Stimulated activated naive CD8-positive, alpha-beta T cell treated with anti-CD3 and anti-CD28 coated beads, Interleukin-15, amount 100 ng/mL, for 72 hours (primary cell): ENCODE measurements at places on chromosomes 7 and 10.

GRCh38 chr10:103114876-103115275 lies 78.2 kb downstream of the NT5C2 start:
- no peak for DNase-seq

GRCh38 chr7:114539575-114539974 lies 125.0 kb downstream of the FOXP2 start:
- DNase-seq, result no peak

GRCh38 chr10:111127081-111127848 lies 50.4 kb downstream of the ADRA2A start:
- DNase-seq, result no peak

DNA sequence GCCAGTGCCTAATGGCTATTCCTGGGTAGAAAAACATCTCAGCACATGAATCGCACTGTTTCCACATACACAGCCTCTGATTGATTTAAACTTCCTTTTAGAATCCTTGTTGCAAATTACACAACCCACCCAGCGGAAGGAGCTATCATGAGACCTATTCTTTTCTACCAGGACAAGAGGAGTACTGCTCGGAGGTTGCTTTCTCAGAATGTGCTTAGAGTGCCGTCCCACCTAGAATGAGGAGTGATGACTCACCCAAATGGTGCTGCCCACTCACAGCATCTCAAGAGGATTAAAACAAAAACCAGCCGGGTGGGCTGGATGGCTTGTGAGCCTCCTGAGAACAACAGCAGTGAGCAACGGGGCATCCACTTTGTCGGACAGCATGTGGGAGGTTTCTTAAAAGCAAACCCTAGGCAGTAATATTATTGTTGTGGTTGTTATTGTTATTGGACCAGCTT lies 128.9 kb downstream of the DGKI start:
- DNase-seq, result no peak

- no peak for DNase-seq
Observed at GRCh38 chr7:108055611-108056021, 52.7 kb upstream of the LAMB1 start.

DNA sequence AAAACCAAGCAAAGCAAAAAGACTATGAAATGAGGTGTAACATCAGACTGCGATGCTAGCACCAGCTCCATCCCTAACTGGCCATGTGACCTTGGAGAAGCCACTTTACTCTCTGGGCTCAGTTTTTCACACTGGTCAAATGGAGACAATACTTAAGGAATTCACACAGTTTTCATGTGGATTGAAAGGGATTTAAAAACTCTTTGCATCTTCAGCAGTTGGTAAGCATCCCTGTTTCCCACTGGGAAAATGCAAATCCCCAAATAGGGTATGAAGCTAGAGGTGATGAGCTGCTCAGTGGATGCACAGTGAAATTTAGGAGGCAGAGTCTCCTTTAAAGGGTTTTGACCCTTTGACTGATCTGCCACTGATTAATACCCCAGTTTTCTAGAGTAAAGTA lies 240.7 kb downstream of the SORCS3 start:
- no peak for DNase-seq

DNA sequence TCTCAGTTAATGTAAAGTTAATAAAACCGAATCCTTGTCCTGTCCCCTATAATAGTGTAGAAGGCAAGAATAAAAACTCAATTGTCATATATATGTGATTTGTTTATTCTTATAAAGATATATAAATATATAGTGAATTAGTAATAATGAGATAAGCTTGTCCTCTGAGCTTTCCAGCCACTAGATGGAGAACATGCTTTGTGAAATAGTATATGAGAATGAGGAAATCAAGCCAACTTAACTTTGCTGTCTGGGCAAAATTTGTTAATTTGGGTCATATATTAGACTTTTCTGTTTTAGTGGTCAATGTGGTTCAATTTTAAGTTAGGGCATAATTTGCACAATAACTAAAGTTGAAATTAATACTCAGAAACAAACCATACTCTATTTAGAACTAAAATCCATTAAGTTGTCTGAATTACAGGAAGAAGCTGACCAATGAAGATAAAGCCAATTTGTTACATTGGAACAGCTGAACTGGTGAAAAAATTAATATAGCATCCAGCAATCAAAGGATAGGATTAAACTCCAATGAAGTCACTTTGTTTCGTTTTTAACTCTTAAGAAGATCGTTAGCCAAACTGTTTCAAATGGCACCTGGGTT lies 595.0 kb downstream of the ARL4A start:
- DNase-seq, result no peak

- DNase-seq, result no peak
Observed at GRCh38 chr7:15094989-15095388, 192.4 kb upstream of the DGKB start.

GRCh38 chr7:142091961-142092360 lies 19.6 kb upstream of the MGAM2 start:
- no peak for DNase-seq

GRCh38 chr7:50822706-50823105 lies 40.0 kb upstream of the GRB10 start:
- no peak for DNase-seq

GRCh38 chr7:148733496-148733895 lies 34.8 kb downstream of the CUL1 start:
- DNase-seq, result no peak

GRCh38 chr10:5557799-5558771 lies 33.3 kb downstream of the CALML3 start:
- no peak for DNase-seq

DNA sequence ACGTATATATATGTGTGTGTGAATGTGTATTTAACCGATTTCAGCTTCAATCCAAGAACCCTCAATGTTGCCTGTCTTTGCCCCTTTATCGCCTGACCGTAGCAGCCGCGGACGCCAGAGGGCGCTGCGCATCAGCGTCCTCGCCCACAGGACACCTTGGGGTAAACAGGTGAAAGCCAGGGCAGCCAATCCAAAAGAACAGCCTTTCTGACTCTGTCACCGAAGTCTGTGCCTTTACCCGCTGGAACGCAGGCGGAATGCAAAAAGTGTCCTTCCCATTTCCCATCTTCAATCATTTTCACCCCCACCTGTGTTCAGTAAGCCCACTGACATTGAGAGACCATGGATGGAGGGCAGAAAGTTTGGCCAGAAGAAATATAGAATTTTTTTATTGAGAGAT lies 3.6 kb downstream of the NXPH1 start:
- DNase-seq, result peak; percentile 64

GRCh38 chr7:28411876-28412662 lies at the start of gene CREB5:
Gene CREB5 (plus strand): TSS chr7:28412518. CDS start chr7:28412915, 397 bp downstream.
- DNase-seq, result no peak

GRCh38 chr10:77638321-77639101 lies 903 bp upstream of the KCNMA1 start:
- no peak for DNase-seq

- no peak for DNase-seq
Observed at GRCh38 chr10:119595134-119595675, 1.6 kb downstream of the TIAL1 start.

- no peak for DNase-seq
Observed at GRCh38 chr7:118061386-118061785, 122.6 kb upstream of the LSM8 start.

DNA sequence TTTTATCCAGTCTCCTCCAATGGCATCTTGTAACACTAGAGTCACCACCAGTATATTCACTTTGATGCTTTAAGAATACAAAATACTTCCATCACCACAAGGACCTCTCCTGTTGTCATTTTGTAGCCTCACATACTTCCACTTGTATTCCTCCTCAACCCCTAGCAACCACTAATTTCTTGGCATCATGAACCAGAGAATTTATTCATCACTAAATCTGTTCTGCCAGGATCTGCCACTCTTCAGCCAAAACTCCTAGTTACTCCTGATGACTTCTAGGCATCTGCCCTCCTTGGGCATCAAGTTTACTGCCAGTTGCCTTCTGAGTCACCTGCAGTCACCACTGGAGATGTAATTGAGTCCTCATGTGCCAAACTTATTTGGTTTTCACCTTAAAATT lies 906.8 kb downstream of the CNTNAP2 start:
- no peak for DNase-seq

GRCh38 chr10:80528185-80528700 lies 9.5 kb upstream of the SH2D4B start:
- DNase-seq, result no peak

GRCh38 chr7:26198133-26198780 lies 2.3 kb downstream of the HNRNPA2B1 start:
- DNase-seq, result no peak

DNA sequence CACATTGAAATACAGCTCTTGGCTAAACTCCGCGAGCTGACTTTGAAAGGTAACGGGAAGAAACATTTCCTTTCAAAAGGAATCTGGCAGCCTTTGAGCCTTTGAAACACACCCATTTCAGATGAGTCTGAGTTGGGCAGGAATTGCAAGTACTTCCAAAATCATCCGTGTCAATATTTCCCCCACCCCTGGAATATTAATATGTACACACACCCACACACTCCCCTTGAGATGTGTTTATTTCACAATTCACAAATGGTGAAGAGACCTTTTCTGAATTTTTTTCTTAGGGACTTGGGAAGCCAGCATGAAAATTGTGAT lies 438.7 kb upstream of the NRP1 start:
- DNase-seq, result no peak

GRCh38 chr10:97159646-97160305 lies 26.0 kb downstream of the SLIT1 start:
- DNase-seq, result no peak

GRCh38 chr10:14839305-14839695 lies 1.2 kb downstream of the HSPA14 start:
- no peak for DNase-seq

DNA sequence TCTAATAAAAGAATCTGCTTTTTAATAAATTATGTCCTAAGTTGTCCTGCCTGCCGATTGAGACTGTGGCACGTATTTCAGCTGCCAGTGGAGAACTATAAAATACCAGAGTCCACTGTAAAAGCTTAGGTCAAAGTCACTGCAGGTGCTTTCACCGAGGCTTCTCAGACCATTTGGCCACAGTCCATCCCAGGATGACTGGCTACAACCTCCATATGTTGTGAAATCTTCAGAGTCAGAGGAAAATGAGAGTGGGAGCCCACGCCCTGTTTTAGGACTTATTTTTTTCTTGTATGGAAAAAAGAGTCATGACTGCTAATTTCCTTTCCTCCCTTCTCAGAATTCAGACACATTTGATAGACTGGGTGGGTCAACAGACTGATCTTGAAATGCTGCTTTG lies 182.9 kb downstream of the ANK3 start:
- no peak for DNase-seq

DNA sequence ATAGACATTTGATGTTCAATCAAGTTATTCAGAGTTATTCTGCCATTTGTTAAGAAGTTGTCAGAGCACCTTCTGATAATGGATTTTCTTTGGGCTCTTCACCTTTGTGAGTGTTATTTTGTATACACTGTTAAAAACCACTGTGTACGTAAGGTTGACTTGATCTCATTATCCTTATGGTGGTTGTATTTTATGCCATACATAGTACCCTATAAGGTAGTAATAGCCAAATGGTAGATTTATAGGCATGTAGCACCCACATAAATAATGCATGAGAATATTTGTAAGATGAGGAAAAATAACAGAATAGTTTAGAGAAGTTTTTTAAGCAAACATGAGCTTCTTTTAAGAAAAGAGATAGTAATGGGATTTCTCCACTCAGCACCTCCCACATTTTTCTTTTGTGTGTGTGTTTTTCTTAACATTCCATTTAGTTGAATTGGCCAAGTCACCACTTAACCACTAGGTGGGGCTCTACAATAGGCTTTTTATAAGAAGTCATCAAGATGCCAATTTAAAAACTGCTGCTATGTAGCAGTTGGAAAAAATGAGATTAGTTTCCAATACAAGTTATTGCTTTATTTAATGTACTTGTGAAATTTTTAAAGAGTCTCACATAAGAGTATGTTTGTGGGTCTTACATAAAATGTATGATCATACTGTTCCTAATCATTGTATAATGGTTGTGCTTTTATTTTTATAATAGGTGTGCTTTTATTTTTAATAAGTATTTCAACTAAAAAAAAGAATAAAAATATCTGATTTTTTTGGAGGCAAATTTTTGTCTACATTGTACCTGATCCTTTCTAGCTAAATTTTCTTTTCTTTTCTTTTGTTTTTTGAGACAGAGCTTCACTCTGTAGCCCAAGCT lies 41.1 kb upstream of the STMP1 start:
- no peak for DNase-seq

GRCh38 chr7:6725003-6725402 lies 18.3 kb upstream of the ZNF12 start:
- DNase-seq, result peak; percentile 13

DNA sequence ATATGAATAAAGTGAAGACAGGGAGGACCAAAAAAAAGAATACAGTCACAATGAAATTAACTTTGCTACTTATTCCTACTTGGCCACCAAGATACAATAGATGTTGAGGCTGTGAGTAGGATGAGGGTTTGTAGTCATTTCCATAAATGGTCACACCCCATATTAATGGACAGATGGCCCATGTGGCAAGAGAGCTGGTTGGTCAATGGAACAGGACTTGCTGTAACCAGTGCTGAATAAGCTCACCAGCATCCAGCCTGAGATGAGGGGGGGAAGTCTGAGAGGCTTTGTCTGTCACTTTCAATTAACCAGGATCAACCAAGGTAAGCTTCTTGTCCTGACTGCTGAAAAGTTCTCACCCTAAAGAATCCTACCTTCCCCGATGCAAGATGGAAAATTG lies 130.4 kb upstream of the KCNMA1 start:
- no peak for DNase-seq

GRCh38 chr10:111486346-111486745 lies 409.5 kb downstream of the ADRA2A start:
- DNase-seq, result no peak

DNA sequence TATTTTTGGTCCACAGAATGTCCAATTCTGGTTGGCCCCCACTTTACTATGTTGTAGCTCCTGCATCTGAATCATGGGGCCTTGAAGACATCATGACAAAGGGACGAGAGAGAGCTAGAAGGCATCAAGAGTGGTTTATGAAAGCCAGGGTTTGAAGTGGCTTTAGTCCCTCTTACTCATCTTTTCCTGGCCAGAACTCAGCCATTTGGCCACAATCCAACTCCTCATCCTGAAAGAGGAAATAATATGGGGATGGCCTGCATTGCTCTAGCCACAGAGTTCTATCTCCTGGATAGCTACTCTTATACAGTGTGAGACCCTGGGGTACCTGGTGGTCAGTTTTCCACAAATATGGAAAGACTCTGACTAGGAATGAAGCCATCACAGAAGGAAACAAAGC lies 418.9 kb downstream of the XPNPEP1 start:
- no peak for DNase-seq

- no peak for DNase-seq
Observed at GRCh38 chr10:32253276-32253675, 93.7 kb downstream of the EPC1 start.

DNA sequence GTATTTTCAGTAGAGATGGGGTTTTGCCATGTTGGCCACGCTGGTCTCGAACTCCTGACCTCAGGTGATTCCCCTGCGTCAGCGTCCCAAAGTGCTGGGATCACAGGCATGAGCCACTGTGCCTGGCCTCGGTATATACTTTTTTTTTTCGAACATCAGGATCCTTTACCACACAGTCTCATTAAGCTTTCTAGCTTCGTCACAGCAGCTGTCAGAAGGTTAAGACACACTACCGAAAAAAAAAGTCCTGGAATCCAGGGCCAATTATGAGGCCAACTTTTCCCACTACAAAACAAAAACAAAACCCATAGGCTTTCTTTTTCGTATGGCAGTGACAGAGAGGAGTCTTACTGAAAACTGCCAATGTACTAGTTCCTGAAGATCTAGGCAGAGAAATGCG lies 30.7 kb downstream of the ZC3HC1 start:
- no peak for DNase-seq

GRCh38 chr10:70575874-70576802 lies 26.4 kb downstream of the PRF1 start:
- DNase-seq, result peak; percentile 59
